Left ventricle myocardium superior (tissue), 1 donor: ENCODE measurements at places on chromosomes 1 and 21.

GRCh38 chr21:16455978-16456377, 726.2 kb downstream of the USP25 start:
- no peak for DNase-seq

DNA sequence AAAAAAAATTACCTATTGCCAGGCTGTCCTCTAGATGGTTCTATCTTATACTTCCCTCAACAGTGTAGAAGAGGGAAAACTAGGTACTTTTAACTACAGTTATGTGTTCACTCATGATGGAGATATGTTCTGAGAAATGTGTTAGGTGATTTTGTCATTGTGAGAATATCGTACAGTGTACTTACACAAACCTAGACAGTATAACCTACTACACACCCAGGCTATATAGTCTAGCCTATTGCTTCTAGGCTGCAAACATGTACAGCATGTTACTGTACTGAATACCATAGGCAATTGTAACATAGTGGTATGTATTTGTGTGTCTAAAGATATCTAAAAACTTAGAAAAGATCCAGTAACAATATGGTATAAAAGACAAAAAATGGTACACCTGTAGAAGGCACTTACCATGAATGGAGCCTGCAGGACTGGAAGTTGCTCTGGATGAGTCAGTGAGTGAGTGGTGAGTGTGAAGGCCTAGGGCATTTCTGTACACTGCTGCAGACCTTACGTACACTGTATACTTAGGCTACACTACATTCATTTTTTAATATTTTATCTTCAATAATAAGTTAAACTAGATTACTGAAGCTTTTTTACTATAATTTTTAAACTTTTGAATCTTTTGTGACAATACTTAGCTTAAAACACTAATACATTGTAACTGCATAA, 13.2 kb downstream of the MGST3 start:
- no peak for DNase-seq

- no peak for DNase-seq
Measured at GRCh38 chr1:178150610-178151009, 56.7 kb downstream of the RASAL2 start.

DNA sequence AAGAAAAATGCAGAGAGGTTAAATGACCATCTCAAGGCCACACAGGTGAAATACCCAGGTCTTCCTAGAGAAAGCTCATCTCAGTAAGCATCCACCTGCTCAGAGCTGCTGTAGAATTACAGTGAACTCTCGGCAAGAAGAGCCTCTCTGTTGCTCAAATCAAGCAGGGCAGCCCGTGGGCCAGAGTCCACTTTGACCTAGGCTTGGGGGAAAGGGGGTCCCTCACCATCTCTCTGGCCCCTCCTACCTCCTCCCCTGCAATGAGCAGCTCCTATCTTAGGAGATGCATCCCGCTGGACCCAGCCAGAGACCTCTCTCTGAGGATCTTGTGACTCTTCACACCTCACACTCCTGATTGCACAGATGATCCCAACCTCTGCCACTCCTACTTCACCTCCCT, 364.7 kb downstream of the PTPRU start:
- DNase-seq = no peak

- no peak for DNase-seq
Measured at GRCh38 chr1:89149229-89149628, 23.3 kb upstream of the GBP2 start.

- DNase-seq = no peak
Measured at GRCh38 chr1:8905582-8906191, 27.2 kb upstream of the ENO1 start.

- no peak for DNase-seq
Measured at GRCh38 chr1:68043443-68044090, 6.9 kb downstream of the DIRAS3 start.

DNA sequence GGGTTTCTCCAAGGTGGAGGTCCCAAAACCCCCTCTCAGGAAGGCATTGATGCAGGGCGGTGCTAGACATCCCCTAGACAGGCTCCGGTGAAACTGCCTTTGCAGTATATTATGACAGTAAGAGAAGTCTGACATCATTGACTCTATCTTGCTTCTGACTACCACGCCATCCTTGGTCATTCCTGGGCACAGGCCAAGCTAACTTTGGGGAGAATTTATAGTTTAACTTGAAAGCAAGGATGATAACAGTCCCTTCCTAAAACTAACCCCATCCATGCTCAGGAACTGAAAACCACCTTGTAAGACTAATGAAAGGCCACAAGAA, 30.3 kb downstream of the RSPH1 start:
- no peak for DNase-seq

GRCh38 chr1:232486454-232487207, 143.3 kb downstream of the SIPA1L2 start:
- DNase-seq = no peak

- no peak for DNase-seq
Measured at GRCh38 chr1:247013391-247013790, 5.5 kb upstream of the ZNF695 start.

- DNase-seq = no peak
Measured at GRCh38 chr1:218395916-218396315, 50.8 kb downstream of the TGFB2 start.

GRCh38 chr1:153415850-153416570, at the start of gene S100A7A:
Gene S100A7A (plus strand): TSS chr1:153416520. CDS start chr1:153418083, 1,563 bp downstream.
- DNase-seq = no peak

DNA sequence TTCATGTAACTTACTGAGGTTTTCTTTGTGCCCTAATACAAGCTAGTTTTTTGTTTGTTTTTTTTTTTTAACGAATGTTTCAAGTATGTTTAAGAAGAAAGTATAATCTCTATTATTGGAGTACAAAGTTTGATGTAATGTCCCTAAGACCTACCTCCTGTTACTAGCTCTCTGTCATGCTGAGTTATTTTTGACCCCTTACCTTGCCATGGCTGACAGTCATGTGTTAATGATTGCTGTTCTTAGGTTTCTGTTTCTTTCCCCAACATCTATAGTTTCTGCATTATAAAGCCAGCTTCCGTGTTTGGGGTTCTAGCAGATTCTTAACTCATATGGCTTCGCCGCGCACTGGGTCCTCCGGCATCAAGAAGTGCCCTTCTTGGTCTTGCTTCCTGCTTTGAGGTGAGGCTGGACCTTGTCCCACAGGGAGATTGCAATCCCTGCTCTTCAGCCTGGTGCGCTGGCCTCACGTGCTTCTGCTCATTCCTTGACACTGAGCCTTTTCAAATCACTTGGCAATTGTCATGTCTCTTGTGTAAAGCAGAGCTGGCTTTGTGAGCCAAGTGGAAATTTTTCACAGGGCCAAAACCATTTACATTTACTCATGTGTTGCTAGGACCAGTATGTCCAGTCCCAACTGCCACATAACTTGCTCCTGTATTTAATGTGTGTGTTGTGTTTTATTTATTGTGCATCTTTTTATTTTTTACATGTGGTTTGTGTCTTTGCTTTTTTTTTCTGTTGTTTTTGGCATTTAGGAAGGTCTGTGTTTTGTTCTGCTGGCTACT, 135.0 kb upstream of the COL6A1 start:
- DNase-seq = peak; percentile 67

- DNase-seq = no peak
Measured at GRCh38 chr1:3902111-3902511, 2.0 kb upstream of the C1orf174 start.

DNA sequence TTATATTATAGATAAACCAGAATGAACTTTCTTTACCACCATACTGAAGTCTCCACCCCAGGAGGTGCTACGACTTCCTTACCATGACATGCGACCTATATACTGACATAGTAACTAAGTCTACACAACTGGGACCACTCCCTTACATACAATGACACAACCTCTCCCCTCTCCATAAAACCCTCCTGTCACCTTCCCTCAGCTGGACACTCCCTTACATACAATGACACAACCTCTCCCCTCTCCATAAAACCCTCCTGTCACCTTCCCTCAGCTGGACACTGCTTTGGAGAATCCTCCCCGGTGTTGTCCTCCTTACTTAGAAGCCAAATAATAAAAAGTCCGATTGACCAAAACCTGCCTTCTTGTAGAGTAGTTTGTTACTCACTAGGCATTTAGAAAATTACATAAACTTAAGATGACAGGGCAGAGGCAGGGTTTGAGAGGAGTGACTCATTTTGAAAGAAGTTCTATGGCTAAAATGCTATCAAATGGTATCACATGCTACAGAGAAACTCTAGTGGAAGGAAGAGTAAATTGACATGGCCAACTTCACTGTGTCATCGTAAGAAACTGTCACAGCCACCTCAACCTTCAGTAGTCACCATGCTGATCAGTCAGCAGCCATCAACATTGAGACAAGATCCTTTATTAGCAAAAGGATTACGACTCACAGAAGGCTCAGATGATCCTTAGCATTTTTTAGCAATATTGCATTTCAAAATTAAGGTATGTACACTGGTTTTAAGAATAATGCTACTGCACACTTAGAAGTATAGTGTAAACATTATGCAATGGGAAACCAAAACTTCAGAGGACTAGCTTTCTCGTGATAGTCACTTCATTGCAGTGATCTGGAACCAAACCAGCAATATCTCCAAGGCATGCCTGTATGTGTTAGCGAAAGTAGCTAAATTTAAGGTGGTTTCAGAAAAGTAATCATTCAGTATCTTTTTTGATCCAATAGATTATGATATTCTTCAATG, 56.4 kb downstream of the AHCTF1 start:
- no peak for DNase-seq

GRCh38 chr1:40849801-40850592, 12.2 kb downstream of the CITED4 start:
- DNase-seq = peak; percentile 72

DNA sequence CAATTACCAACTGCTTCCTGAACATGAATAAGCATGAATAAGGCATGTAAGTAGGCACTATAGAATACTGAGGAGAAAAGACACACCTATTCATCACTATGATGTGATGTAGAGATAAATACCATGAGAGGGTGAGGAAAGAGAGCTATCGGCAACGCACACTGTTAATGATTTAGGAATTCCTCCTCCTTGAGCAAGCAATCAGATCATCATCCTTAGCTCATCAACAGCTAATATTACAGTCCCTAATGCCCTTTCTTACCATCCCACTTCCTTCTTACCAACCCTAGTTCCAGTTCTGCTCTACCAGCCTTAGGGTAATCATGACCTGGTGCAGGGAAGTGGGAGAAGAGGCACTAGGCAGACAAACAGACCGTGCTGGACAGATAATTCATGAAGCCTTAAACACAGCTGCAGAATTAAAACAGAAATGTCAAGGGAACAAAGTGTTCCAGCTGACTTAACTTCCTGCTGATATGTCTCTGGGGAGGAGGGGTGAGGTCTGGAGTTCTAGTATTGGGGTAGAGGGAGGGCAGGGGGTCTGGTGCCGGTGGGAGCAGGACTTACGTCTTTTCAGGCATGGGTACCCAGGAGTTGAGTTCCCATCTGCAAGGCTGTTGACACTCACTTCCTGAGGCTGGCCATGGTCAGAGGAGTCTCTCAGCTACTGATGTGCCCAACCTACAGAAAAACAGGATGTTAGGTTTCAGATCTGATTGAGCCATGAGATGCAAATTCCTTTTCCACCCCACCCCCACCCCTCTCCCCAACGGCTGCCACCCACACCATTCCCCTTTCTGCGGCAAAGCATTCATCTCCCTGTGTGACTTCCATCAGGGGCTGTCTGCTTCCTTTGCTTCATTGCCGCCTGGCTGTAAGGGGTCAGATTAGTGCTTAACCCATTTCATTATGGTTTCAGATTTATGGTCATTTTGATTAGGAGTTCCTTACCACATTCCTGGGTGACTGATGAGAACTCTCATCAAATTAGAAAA, 12.6 kb upstream of the RCSD1 start:
- DNase-seq = peak; percentile 49

DNA sequence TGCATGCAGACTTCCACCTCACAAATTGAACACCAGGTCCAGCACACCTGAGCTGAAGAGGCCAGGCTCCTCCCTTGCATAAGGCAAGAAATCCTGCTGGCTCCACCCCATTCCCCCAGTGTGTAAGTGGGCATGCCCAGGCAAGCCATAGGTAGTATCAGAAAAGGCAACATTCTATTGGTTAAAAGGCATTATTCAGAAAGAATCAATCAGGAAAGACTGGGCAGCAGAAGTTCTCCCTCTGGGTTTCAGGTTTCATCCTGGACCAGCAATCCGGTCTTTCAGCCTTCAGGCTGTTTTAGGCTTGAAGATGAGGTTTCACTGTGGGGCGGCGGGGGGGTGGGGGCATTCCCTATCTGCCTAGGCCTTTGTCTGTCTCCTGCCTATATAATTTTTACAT, 42.0 kb upstream of the LHX8 start:
- no peak for DNase-seq

DNA sequence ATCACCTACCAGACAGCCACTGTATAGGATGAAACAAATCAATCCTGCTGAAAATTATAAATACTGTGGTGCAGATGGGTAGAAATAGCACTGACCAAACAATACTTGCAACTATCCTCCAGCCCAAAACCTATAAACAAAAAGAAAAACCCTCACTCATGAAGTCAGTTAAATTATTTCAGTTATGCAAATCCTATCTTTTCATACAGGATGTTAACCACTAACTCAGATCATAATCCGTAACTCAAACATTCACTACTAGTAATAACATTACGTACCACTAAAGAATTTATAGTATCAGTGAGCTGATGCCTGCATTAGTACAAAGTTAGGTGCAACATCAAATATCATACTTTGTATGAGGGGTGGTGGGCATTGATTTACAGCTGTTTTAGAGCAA, 2.6 kb downstream of the NDC1 start:
- DNase-seq = no peak

DNA sequence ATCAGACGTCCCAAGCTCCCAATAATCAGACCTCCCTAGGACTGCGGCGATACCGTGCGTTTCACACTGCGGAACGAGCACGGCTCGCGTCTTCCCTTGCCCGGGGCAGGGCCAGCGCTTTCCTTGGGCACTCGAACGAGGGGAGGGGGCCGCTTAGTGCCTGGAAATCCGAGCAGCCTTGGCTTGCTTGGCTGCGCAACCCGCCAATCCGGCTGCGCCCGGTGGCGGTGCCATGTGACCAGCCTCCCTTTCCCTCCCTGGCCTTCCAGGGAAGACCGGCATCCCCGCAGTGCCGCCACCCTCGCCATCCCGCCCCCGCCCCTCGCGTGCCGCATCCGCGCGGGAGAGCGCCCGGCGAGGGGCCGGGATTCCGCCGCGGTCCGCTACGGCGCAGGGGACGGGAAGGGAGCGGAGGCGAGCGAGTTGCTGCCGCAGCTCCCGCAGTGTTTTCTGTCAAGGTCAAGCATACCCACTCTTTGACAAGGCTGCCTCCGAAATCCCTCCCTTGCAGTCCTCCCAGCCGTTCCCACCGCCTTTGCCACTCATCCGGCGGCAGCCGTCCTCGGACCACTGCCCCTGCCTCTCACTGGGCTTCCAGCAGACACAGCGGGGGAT, 8.3 kb upstream of the RNF19B start:
- peak; percentile 69 for DNase-seq

GRCh38 chr1:208110296-208110695, 133.9 kb downstream of the PLXNA2 start:
- no peak for DNase-seq
